ENCODE measurements at places on chromosomes 5 and 9. TPM values are rescaled to one million over a fixed set of nuclear protein-coding genes. Genes with fewer than 3 reads are reported as not detected.

Gene FOXD4L3
- not detected for total RNA-seq

Gene ELAVL2
- 1.8 TPM for total RNA-seq

Gene QSOX2
- 15.1 TPM for total RNA-seq

Gene SLC6A7
- total RNA-seq: not detected

Gene FAM163B
- total RNA-seq: not detected

Gene FAM120A
- 150 TPM for total RNA-seq

Gene PDGFRB
- 1.3 TPM for total RNA-seq

Gene RNF183
- not detected for total RNA-seq

Gene IL13
- total RNA-seq: not detected

Gene PTGS1
- total RNA-seq: 5.2 TPM

Gene MSX2
- not detected for total RNA-seq

Gene PCDHA5
- total RNA-seq: 0.10 TPM

Gene ASPN
- not detected for total RNA-seq

Gene PCDHGA7
- 4.6 TPM for total RNA-seq

Gene C9
- total RNA-seq: not detected

Gene GHR
- 2.4 TPM for total RNA-seq

Gene GGTA1
- total RNA-seq: 0.65 TPM

Gene CER1
- total RNA-seq: not detected

Gene DMRT3
- not detected for total RNA-seq

Gene UAP1L1
- total RNA-seq: 21.5 TPM

Gene SPATA24
- total RNA-seq: 4.1 TPM

Gene PTGER4
- total RNA-seq: 83.0 TPM

Gene PCDHGA5
- total RNA-seq: 1.5 TPM

Gene SAXO1
- total RNA-seq: not detected

Gene DNM1
- total RNA-seq: 0.48 TPM

Gene ANXA6
- 206 TPM for total RNA-seq

Gene IFNK
- total RNA-seq: not detected

Gene HABP4
- 6.9 TPM for total RNA-seq

Gene PIP5KL1
- total RNA-seq: 0.29 TPM

Gene SLC46A2
- total RNA-seq: not detected

Gene MACIR
- 11.2 TPM for total RNA-seq

Gene SPATA9
- 0.65 TPM for total RNA-seq

Gene ESM1
- 181 TPM for total RNA-seq

Gene SLC4A9
- total RNA-seq: not detected

Gene SLC25A2
- total RNA-seq: 0.48 TPM

Gene STC2
- 18.1 TPM for total RNA-seq

Gene THBS4
- total RNA-seq: not detected

Gene CFAP77
- total RNA-seq: 0.19 TPM

Gene SLC27A6
- not detected for total RNA-seq

Gene ACSL6
- not detected for total RNA-seq

Gene AMACR
- 10.8 TPM for total RNA-seq

Gene SHOC1
- not detected for total RNA-seq

Gene YTHDC2
- 34.9 TPM for total RNA-seq

Gene GLDC
- 6.9 TPM for total RNA-seq

Gene FCHSD1
- 29.4 TPM for total RNA-seq

Gene PKD2L2
- not detected for total RNA-seq

Gene QRFP
- total RNA-seq: not detected

Gene CBY3
- not detected for total RNA-seq

Gene ITGA1
- total RNA-seq: 22.7 TPM

Gene ARHGEF39
- 3.5 TPM for total RNA-seq

Gene NAIP
- 3.4 TPM for total RNA-seq

Gene CCDC171
- 1.1 TPM for total RNA-seq

Gene ENTPD2
- not detected for total RNA-seq

Gene SDHA
- total RNA-seq: 149 TPM

Gene PRR16
- total RNA-seq: 0.48 TPM

Gene SPINK13
- total RNA-seq: not detected

Gene DMRT2
- total RNA-seq: not detected

Gene KCNN2
- total RNA-seq: 3.3 TPM

Gene PCDHA9
- total RNA-seq: under 0.01 TPM
